ENCODE measurements at places on chromosomes 5 and 9.

- DNase-seq: no peak
Observed at GRCh38 chr9:27880635-27881034, 307.4 kb upstream of the C9orf72 start.

DNA sequence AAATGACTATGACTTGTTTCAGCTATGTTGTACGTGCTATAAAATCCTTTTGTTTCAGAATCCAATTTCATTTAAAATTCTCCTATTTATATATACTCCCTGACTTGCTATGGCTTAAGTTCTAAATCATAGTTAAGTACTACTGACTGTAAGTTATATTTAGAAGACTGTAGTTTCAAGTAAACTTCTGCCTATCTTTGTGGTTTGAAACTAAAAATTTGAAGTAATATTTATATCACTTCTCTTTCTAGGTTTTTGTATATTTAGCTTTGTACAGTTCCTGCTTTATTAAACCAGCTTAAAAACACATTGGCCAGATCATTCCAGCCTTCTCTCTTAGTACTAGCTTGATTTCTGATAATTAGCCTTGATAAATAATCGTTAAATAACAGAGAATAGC lies 196.3 kb downstream of the MLLT3 start:
- DNase-seq: no peak

DNA sequence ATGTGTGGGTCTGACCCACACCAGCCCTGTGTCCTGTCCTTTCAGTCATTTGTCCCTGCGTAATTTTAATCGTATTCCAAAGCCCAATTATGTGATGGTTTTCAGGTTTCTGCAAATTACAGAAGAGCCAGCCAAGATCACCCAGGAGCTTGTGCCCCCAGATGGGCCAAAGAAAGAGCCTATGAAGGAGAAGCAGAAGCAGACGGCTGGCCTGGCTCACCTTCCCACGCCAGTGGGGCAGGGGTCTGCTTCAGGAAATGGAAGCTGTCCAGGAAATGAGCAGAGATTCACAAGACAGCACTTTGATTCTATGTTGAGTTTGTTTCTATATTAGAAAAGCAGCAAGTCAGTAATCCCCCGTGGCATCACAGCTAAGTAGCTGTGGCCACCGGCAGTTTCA lies 11.7 kb downstream of the S1PR3 start:
- DNase-seq: no peak

- DNase-seq: no peak
Observed at GRCh38 chr5:149552553-149553160, 1.4 kb upstream of the CSNK1A1 start.

DNA sequence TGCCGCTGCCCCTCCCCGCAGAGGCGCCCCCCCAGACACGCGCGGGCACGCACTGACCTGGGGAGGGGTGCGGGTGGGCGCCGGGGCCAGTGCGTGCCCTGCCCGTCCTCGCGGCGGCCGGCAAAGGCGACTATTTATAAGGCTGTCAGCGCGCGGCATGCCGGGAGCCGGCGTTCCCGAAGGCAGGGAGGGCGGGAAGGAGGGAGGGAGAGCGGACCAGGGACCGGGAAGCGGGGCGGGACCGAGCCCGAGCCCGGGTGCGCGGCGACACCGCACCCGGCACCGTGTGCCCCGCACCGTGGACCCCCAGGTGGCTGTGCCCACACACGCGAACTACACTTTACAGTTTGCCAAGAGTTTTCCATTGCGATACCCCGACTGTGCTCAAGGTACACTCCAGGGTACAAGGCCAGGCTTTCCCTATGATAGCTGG lies at the start of gene AK1:
AK1 (minus strand) TSS at position 110 of the 433 bp plus-strand sequence. CDS start 3,058 bp downstream, outside the sequence.
- no peak for DNase-seq

- no peak for DNase-seq
Observed at GRCh38 chr5:57989378-57989777, 470.5 kb downstream of the PLK2 start.

GRCh38 chr9:115615821-115616665 lies 498.1 kb upstream of the TNC start:
- DNase-seq: no peak

- no peak for DNase-seq
Observed at GRCh38 chr9:88017096-88017495, 42.8 kb upstream of the CDK20 start.

DNA sequence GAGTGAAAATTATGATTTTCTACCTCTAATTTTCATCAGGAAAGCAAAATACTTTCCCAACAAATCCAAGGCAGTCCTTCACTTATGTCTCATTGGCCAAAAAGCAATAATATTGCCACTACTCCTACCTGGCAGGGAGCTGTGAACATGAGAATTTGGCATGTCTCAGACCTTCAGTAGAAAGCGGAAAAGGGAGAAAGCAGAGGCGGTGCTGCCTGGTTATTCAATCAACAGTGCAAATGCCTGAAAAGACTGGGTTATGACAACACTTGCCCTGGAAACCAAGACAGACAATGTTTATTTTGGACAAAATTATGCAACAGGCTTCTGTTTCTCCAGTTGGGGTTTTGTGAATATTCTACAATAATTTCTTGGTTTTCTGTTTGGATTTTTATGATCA lies 194.4 kb downstream of the TAF11L14 start:
- DNase-seq: no peak

- peak; percentile 36 for DNase-seq
Observed at GRCh38 chr5:149730620-149731331, 666 bp downstream of the PPARGC1B start.

DNA sequence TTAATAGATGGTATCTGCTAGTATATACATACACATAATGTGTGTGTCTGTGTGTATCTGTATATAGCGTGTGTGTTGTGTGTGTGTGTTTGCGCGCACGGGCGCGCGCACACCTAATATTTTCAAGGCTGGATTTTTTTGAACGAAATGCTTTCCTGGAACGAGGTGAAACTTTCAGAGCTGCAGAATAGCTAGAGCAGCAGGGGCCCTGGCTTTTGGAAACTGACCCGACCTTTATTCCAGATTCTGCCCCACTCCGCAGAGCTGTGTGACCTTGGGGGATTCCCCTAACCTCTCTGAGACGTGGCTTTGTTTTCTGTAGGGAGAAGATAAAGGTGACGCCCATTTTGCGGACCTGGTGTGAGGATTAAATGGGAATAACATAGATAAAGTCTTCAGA lies 757 bp downstream of the FXN start:
- peak; percentile 5 for DNase-seq

GRCh38 chr9:136045595-136046553 lies 49.2 kb downstream of the NACC2 start:
- DNase-seq: no peak

DNA sequence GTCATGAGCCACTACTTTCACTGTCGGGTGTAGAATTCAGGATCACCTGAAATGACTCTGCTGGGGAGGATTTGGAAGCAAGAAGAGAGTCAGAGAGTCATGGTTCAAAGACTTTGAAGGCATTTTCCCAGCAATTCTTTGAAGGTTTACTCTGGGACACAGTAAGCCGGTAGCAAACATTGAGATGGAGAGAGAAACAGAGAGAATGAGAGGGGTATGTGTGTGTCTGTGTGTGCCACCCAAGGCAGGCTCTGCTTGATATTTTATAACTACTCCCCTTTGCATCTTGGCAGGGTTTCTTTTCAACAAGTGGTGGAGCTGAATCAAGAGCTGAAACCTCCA lies 89.8 kb downstream of the ANKRD55 start:
- DNase-seq: no peak

DNA sequence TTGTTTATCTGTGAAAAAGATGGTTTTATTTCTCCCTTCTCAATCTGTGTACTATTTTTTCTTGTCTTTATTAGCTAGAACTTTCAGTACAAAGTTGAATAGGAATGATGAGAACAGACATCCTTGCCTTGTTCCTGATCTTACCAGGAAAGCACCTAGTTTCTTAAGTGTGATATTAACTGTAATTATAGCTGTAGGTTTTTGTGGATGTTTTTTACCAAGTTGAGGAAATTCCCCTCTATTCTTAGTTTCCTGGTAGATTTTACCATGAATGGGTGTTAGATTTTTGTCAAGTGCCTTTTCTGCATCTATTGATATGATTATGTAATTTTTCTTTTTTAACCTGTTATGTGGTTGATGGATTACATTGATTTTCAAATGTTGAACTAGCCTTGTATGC lies 68.7 kb downstream of the KCNN2 start:
- no peak for DNase-seq

DNA sequence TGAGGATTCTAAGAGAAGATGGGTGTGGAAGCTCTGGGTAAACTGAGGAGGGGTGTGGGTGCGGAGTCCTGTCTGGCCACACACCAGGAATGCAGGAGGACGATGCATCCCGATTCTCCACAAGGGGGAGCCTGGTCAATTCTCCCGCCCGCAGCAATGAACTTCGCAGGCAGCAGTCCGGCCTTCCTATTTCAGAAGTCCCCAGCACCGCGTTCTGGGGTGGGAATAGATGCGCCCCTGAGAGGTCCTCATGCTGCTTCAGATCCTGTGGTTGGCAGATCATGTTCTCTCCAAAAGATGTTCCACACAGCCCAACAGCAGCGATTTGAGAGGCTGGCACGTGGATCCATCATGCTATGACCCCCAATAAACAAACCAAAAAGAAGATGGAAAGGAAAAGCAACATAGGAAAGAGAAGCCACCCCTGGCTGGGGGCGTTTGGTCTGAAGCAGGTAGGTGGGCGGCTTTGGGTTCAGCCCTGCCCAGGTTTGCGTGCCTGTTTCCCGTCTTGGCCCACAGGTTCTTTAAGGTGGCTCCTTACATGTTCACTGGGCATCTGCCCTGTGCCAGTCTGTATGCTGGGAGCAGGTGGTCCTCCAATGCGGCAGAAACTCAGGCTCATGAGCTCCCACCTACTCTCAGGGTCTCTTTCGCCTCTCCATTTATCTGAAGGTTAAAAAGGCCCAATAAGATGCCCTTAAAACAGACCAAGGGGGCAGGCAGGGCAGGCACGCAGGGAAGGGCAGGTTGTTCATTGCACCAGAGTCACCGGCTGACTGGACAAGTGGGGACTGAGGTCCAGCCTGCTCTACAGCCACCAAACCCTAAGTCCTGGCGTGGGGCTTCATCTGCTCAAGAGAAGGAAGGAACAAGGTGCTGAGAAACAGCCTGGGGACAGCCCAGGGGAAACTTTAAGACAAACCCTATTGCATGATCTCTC lies 171.6 kb downstream of the PAX5 start:
- no peak for DNase-seq

DNA sequence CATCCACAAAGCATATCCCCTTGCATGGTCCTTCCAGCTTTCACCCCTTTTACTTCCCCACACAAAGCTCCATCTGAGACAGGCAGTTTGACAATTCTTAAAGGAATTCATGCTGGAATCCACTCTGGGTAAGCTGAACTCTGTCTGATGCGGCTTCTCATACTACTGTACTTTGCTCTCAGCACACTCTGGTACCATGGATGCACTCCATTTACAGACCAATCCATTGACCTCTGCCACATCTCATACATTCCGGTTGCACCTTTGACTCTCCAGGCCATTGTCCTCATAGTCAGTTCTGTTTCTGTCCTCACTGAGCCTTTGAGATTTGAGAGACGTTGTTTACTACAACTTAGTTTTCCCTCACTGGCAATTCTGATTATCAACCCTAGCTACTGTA lies 12.2 kb downstream of the SPATA9 start:
- DNase-seq: no peak

DNA sequence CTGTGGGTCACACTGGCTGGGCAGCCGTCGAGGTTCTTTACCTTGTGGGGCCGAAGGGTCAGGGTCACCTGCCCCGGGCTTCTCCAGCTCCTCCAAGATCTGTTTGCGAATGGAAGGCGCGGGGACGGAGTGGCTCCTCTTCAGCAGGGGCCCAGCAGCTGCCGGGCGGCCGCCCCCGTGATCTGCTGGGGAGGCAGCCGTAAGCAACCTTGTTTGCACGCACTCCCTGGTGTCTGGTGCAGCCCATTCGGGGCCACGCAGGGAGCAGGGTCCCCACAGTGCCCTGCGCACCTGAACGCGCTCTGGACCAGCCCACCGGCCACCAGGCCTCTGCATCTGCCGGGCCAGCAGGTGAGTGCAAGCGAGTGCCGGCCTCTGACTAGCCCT lies 34.9 kb downstream of the PNPLA7 start:
- no peak for DNase-seq

GRCh38 chr5:143403334-143403592 lies 223 bp downstream of the NR3C1 start:
- DNase-seq: no peak
